ENCODE measurements at places on chromosomes 13 and 19. TPM values are rescaled to one million over a fixed set of nuclear protein-coding genes. Genes with fewer than 3 reads are reported as not detected.

FUT6 gene
- total RNA-seq, result not detected

PAK4 gene
- 14.7 TPM for total RNA-seq

OR7A17 gene
- not detected for total RNA-seq

ERICH6B gene
- not detected for total RNA-seq

TJP3 gene
- not detected for total RNA-seq

ITGBL1 gene
- total RNA-seq, result 76.6 TPM

TRPM4 gene
- 18.5 TPM for total RNA-seq

PRTN3 gene
- total RNA-seq, result not detected

CCDC70 gene
- total RNA-seq, result not detected

ZNF600 gene
- 1.4 TPM for total RNA-seq

GSK3A gene
- total RNA-seq, result 14.7 TPM

ATXN8OS gene
- not detected for total RNA-seq

ZNF420 gene
- 4.6 TPM for total RNA-seq

CRLF1 gene
- 3.4 TPM for total RNA-seq

ADGRE1 gene
- not detected for total RNA-seq

LIM2 gene
- not detected for total RNA-seq

SRRM5 gene
- not detected for total RNA-seq

GRIN2D gene
- total RNA-seq, result not detected

GAPDHS gene
- total RNA-seq, result not detected

CYP2S1 gene
- under 0.01 TPM for total RNA-seq

LCP1 gene
- 1.2 TPM for total RNA-seq

TNNT1 gene
- 6.3 TPM for total RNA-seq

MYPOP gene
- total RNA-seq, result 0.53 TPM

KIR2DL3 gene
- not detected for total RNA-seq

AMER2 gene
- total RNA-seq, result not detected

HCN2 gene
- total RNA-seq, result 1.2 TPM

CGB8 gene
- not detected for total RNA-seq

UBL3 gene
- total RNA-seq, result 15.0 TPM
